ENCODE measurements at places on chromosomes 13 and 19. TPM values are rescaled to one million over a fixed set of nuclear protein-coding genes. Genes with fewer than 3 reads are reported as not detected.

Gene FAM216B
- polyA plus RNA-seq: not detected

Gene SLC7A10
- not detected for polyA plus RNA-seq

Gene APC2
- 0.11 TPM for polyA plus RNA-seq

Gene C19orf73
- 1.0 TPM for polyA plus RNA-seq

Gene SHISA7
- polyA plus RNA-seq: not detected
